Fibroblast of the aortic adventitia (primary cell): ENCODE measurements at places on chromosomes 6 and 20. TPM values are rescaled to one million over a fixed set of nuclear protein-coding genes. Genes with fewer than 3 reads are reported as not detected.

DNA sequence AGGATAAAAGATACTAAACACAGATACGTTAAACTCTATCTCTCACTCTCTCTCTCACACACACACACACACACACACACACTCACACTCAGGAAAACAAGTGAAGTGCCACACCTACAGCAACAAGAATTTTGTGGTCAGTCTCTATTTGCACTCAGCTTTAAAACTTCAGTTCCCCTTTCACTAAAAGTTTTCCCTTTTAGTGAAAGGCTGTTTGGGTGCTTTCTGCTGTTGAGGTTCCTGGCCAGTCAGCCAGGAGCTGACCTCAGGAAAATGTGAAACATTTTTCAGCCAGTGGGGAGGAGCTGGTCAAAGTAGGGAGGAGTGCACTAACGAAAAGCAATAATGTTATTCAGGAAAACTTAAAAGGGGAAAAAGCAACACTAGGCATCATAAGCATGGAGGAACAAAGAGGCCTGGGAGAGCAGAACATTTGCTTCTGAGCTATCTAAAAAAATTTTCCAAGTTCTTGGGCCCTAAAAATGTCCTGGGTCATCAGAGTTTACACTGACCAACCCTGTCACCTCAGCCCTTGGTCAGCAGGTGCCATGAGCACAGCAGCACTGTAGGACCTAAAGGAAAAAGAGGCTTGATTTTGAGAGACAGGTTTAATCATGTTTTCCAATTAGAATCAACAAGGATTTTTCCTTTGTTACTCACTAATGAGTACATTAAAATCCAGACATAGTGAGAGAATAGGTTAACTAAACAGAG, 30.7 kb upstream of the NT5E start:
- DNase-seq = peak; percentile 61

GRCh38 chr6:34079899-34080298, 66.0 kb downstream of the GRM4 start:
- DNase-seq = no peak

The GABRR2 gene
- total RNA-seq = 0.09 TPM in 1 of 2 replicates, not detected in the other

The PKHD1 gene
- total RNA-seq = not detected in 2 replicates

GRCh38 chr6:105791583-105792318, 294.4 kb upstream of the PRDM1 start:
- DNase-seq = no peak

GRCh38 chr6:136371959-136372358, 82.3 kb upstream of the BCLAF1 start:
- peak; percentile 47 for DNase-seq

DNA sequence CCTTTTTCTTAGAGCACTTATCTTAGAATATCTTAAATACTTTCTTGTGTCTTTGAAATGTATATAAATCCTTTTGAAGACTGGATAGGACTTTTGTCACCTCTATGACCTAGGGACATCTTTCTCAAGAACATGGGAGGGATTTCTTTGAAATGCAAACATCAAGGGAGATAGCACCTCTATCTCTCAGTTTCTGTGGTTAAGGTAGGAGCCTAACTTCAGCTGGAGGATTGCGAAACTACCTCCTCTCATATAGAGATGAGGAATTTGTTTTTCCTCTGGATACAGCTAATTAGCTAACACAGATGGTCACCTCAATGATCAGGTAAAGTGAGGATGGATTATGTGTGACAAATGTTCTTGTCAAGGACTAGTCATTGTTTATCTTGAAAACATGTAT, 631.3 kb upstream of the IMPG1 start:
- DNase-seq = no peak
